Aorta (tissue), 5 donors: ENCODE measurements at places on chromosomes 6 and 20. TPM values are rescaled to one million over a fixed set of nuclear protein-coding genes. Genes with fewer than 3 reads are reported as not detected.
A peak's percentile ranks its signal among the peaks of the same experiment; 100 is the strongest.

PGBD1 gene
- 6.2 TPM for total RNA-seq

ECT2L gene
- 0.19 TPM for total RNA-seq

GRIK2 gene
- total RNA-seq = 3.0 TPM

NKAIN2 gene
- total RNA-seq = 1.9 TPM

SLC24A3 gene
- total RNA-seq = 23.9 TPM

BRPF3 gene
- 32.9 TPM for total RNA-seq

WFDC8 gene
- not detected for total RNA-seq

STMN3 gene
- total RNA-seq = 10.5 TPM

MICB gene
- total RNA-seq = 6.2 TPM

DNA sequence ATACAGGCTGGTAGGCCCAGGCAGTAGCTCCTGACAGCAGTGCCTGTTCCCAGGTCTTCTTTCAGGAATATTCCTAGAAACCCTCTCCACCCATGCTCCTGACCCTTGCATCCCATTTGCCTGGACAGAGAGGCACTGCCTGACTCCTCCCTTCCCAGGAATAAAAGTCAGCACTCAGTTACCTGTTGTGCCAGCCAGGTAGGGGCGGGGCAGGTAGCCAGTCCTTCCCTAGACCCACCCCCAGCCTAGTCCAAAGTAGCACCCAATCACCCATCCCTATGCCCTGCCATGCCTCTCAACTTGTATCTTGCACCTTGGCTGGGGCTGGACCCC, 129.9 kb downstream of the MRPL14 start:
- DNase-seq = no peak

- DNase-seq = no peak
Observed at GRCh38 chr20:61120595-61121515, 131.2 kb upstream of the CDH4 start.

DNA sequence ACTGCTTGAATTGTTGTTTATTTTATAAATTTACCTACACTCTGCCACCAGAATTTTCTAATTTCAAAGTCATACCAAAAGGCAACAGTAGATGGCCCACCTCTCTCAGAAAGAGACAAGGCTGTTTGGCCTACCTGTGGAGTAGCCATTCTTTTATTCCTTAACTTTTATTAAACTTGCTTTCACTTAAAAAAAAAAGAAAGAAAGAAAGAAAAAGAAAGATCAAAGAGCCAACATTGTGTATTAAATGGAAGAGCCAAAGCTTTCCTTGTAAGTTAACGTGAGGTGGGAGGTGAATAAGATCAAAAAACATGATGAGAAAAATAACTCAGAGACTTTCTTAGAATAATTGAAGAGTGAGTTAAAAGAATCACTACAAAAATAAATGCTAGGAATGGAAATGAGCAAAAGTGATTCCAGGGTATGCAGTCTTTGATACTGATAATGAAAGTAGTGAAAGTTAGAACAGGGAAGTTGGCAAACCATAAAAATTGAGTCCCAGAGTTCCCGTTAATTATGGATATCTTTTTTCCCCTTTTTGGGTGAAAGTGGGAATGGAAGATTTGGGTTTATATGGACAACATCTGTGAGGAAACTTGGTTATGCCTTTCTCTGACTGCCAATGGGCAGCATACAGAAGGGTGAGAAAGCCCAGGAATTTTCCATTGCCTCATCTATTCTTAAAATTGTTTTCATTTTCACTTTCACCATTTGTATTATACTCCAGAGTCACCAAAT, 35.9 kb upstream of the MYB start:
- DNase-seq = no peak

DNA sequence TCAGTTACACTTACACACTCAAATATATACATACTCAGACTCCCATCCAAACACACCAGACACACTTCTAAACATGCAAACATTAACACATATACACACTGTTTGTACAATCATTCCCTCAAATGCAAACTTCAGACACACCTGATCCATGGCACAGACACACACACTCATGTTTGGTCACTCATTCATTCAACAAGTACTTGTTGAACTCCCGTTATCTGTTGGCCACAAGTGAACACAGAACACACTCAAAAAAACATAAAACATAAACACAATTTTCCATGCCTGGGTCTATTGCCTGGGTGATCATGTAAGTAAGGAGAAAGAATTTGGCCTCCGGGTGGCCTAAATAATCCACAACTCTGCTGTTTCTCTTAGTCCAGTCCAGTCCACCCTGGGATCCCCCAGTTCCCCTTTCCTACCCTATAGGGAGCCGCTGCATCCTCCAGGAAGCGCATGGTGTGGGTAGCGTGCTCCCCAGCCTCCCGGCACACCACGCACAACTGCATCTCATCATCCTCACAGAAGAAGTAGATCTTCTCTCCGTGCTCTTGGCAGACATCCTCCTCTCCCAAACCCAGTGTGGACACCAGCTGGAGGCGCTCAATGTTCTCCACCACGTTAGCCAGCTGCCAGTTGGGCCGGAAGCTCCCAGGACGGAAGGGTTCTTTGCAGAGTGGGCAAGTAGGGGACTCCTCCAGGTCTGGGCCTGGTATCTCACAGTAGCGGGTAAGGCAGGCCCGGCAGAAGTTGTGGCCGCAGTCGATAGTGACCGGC, 815 bp downstream of the TRIM10 start:
- no peak for DNase-seq

DNA sequence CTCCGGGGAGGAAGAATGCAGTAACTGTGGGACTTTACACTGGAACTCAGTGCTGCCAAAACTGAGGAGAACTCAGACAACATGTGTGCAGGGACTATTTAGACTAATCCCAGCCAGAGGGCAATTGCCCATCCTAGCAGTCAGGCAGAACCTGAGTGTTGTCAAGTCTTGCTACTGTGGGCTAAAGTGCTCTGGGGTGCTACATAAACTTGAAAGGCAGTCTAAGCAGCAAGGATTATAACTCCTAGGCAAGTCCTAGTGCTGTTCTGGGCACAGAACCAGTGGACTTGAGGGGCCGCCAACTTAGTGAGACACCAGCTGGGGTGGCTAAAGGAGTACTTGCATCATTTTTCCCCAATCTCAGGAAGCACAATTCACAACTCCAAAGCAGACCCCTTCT, 363.8 kb upstream of the PTCHD4 start:
- DNase-seq = no peak

DNA sequence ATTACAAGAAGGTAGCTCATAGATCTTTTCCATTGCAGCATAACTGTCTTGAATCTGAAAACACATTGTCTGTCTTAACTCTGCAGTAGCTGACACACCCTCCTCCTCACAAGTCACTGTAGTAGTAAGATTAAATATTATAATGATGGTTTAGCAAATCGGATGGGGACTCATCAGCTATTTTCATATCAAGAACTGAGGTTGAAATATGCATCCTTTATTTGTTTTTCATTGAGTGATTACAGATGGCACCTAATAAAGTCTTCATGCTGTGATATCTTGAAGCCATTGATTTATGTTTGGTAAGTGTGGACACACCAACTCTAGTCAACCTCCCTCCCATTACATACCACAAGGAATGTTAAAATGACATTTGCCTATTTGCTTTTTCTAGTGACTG, 267.4 kb upstream of the TAB2 start:
- DNase-seq = no peak

DNA sequence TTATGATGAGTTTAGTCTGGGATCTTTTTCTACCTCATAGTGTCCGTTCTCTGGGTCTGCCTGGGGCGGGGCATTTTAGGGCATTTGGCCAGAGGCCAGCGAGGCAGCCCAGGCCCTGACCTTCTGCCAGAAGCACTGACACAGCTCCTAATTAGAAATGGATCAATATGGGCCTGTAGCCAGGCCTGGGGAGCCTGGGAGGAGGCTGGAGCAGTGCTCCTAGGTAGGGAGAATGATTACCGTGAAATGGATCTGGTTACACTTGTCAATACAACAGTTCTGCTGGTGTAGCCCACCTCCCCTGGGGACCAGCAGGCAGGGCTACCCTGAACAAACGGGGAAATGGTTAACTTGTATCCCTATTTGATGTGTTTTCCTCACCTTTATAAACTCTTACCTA, 23.0 kb downstream of the RALY start:
- no peak for DNase-seq

GRCh38 chr6:13290335-13290734, 38.0 kb downstream of the TBC1D7 start:
- DNase-seq = no peak

DNA sequence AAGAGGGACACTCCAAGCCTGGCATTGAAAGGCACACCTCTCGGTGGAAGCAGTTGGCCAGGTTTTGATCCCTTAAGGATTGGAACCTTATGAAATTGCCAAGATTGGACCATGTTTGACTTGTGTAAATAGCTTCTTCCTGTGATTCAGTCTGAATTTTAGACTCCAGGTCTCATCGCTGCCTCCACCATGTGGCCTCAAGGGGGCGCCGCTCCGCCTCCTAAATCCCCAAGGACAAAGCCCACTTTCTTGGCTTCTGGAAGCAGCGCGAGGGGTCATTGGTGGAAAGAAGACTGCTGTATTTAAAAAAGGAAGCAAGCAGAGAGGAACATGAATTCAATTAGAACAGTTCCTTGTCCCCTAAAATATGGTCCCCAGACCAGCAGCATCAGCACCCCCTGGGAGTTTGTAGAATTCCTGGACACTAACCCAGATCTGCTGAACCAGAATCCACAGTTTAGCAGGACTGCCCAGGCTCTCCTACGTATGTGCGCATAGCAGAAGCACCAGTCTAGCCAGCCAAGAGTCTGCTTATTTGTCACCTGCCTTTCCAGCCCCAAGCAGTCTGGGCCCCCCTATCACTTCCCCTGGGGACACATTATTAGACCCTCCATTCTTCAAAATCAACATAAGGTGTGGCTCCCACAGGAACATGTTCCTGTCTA, 108.5 kb downstream of the LY86 start:
- peak; percentile 80 for DNase-seq

DNA sequence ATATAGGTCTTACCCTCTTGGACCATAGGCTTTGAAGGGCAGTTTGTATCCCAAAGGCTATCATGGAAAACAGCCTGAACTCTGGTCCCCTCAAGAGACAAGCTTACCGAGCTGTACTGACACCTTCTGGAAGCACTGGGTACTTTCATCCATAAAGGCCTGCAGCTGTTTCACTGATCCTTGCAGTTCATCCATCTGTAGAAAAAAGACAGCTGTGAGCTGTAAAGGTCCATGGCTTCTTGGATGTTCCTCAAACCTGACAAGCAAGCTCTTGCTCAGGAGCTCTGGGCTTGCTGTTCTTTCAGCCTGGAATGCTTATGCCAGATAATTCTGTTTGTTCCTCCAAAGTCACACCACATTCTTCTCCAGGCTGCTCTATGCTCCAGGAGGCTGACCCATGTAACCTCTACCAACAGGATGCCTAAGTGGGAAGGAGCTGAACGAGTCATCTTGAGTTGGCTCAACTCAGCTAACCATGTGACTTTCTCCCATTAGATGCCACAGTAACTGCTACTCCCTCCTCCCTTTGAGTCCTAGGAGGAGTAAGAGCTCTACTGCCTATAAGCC, 8.8 kb upstream of the NDRG3 start:
- no peak for DNase-seq

GRCh38 chr20:58981628-58982364, 740 bp downstream of the NELFCD start:
- no peak for DNase-seq

- DNase-seq = no peak
Observed at GRCh38 chr20:43185901-43186300, 3.8 kb downstream of the PTPRT start.

DNA sequence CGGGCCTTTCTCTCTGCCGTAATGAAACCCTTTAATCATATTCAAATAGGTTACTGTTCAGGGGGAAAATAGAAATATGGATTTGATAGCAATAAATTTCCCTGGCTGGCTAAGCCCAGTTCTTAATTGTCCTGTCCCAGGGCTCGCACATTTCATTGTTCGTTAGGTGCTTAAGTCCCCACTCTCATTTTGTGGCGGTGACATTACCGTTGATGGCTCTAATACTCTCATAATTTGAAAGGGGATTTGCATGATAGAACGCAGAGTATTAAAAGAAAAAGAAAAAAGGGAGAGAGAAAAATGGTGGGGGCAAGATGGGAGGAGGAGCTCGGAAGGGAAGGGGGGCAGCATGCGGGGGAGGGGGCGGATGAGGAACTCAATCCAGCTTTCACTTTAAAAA, 79.1 kb upstream of the FOXP4 start:
- no peak for DNase-seq

GRCh38 chr20:48186447-48186846, 401.2 kb upstream of the SULF2 start:
- DNase-seq = no peak

DNA sequence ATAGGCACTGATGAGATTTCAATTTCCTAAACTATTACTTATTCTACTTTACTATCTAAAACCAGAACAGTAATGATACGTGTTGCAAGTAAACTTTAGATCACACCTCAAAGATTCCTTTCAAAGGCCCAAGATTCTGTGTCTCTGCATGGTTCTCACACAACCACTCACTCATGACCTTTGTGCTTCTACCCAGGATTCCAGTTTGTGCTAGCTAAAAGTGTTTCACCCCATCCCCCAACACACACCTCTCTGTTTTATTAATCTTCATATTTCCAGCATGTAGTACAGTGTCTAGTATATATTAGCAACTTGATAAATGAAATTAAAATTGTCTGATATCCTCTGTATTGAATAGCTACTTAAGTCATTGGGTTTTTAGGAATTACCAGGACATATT, 8.8 kb upstream of the SH3BGRL2 start:
- no peak for DNase-seq

DNA sequence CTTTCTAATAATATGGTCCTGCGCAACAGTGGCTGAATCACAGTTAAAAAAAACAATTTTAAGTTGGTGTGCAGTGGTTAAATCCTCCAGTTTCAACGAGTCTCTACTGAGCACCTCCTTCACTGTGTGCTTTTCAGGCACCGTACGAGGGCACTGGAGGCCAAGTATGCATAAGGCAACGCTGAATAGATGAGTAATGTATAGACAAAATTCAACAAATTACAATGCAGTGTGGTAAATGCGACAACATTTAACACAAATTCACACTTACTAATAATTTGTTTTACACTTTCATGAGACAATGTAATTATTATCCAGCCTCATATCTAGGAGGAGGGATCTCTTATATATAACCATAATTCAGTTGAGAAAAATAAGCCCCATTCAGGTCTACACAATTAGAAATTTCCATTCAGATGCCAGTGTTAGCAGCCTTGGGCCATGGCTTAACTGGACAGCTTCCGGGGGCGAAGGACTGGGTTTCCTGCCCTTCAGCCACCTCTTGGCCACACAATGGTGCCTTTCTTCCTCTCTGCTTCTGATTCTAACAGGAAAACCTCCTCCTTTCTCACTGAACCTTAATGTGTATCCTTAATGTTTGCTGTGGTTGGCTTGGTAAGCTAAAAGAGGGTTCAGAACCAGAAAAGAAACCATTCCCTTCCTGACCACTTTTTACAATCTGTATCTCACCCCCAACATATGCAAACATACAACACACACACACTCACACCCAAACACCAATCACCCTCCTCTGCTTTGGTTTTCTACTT, 51.9 kb downstream of the B4GALT5 start:
- no peak for DNase-seq

GRCh38 chr20:53914091-53914780, 156.2 kb downstream of the BCAS1 start:
- no peak for DNase-seq

DNA sequence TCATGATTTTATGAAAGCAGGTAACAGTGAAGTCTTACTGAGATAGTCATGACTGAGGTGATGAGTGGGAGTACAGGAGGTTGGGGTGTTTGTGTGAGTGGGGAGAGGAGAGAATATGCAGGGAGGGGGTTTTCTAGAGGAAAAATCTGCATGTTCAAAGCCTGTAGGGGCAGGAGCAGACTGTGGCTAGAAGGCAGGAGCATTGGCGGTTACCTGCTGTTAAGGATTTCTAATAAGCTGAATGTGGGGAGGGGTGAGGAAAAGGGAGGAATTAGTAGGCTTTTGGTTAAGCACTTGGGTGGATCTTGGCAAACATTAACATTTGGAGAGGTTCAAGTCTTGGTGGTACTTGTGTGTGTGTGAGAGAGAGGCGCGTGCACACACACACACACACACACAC, 70.8 kb downstream of the EYA4 start:
- DNase-seq = no peak
